Mesenchymal stem cell (in vitro differentiated cells and primary cell): ENCODE measurements at places on chromosomes 6 and 20.

- no peaks in the 10 kb centered on the region for H3K4me1 ChIP-seq
- no peak overlapping the region for H3K4me3 ChIP-seq
- no peaks in the 10 kb centered on the region for H3K36me3 ChIP-seq
- no peaks in the 10 kb centered on the region for H3K27me3 ChIP-seq
- DNase-seq = peak; percentile 38
Measured at GRCh38 chr20:13261460-13262301, 40.6 kb downstream of the ISM1 start.

DNA sequence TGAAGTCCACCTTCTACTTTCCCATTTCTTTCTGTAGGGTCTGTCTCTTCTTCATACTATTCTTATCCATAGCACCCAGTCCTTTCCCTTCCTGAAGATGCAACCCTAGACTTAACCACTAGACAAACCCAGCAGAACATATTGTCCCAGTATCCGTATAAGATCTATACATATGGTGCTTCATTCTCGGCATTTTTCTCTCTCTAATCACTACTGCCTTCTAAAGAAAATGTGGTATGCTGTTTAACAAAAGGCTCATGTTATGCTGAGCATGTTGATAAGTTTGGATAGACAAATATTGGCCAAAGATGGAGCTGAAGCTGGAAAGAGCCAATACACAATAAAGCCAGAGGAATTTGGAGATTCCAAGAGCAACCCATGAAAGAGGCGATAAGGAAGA, 212.6 kb downstream of the MAFB start:
- peaks cover 5% of the 10 kb centered on the region for H3K27me3 ChIP-seq
- H3K4me1 ChIP-seq = no peaks in the 10 kb centered on the region
- no peak for DNase-seq
- H3K4me3 ChIP-seq = no peak overlapping the region
- no peak overlapping the region for H3K27ac ChIP-seq

DNA sequence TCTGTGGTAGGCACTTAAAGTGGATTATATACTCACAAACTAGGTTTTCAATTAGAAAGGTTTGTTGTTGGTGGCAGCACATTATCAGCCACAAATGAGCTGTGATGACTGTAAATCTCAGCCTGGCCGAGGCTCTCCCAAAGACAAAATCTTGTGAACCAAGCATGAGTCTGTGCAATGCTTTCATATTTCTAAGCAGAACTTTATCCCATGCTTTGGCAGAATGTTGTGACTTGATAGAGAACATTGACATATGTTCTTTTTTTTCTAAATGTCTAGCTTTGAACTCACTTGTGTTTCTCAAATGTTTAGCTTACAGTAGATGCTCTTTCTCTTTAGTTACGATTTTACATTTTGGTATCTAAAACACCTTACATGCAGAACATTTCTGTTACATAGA, 105.9 kb downstream of the KLHL32 start:
- no peaks in the 10 kb centered on the region for H3K36me3 ChIP-seq
- H3K4me1 ChIP-seq = no peaks in the 10 kb centered on the region
- H3K27me3 ChIP-seq = no peaks in the 10 kb centered on the region
- H3K27ac ChIP-seq = no peak overlapping the region

GRCh38 chr6:41967312-41968287, 26.0 kb upstream of the CCND3 start:
- H3K36me3 ChIP-seq = no peaks in the 10 kb centered on the region
- H3K27ac ChIP-seq = peak overlapping the region; percentile 98
- no peaks in the 10 kb centered on the region for H3K27me3 ChIP-seq
- peak; percentile 53 for DNase-seq

- H3K36me3 ChIP-seq = no peaks in the 10 kb centered on the region
- no peak overlapping the region for H3K4me3 ChIP-seq
- H3K27me3 ChIP-seq = peaks cover 3% of the 10 kb centered on the region
- H3K4me1 ChIP-seq = peaks cover 9% of the 10 kb centered on the region
Measured at GRCh38 chr20:58583176-58583575, 67.9 kb upstream of the STX16 start.

DNA sequence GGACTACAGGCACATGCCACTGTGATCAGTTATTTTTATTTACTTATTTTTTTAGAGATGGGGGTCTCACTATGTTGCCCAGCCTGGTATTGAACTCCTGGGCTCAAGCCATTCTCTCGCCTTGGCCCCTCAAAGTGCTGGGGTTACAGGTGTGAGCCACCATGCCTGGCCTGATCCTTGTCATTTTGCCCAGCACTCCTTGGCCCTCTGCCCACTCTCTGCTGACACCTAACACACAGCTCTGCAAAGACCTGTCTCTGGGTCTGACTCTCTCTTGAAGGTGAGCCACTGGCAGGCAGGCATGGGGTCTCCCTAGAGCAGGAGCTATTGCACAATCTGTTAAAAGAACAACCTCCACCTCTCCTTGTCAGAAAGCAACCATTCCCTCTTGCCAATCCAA, 155.6 kb downstream of the ZFP64 start:
- no peaks in the 10 kb centered on the region for H3K27me3 ChIP-seq
- H3K4me1 ChIP-seq = peaks cover 5% of the 10 kb centered on the region
- H3K36me3 ChIP-seq = no peaks in the 10 kb centered on the region
- DNase-seq = no peak
- no peak overlapping the region for H3K27ac ChIP-seq
- H3K4me3 ChIP-seq = no peak overlapping the region
